ENCODE measurements at places on chromosomes 3 and 15. TPM values are rescaled to one million over a fixed set of nuclear protein-coding genes. Genes with fewer than 3 reads are reported as not detected.

Gene SEMA3B
- 5.6 TPM for total RNA-seq

DNA sequence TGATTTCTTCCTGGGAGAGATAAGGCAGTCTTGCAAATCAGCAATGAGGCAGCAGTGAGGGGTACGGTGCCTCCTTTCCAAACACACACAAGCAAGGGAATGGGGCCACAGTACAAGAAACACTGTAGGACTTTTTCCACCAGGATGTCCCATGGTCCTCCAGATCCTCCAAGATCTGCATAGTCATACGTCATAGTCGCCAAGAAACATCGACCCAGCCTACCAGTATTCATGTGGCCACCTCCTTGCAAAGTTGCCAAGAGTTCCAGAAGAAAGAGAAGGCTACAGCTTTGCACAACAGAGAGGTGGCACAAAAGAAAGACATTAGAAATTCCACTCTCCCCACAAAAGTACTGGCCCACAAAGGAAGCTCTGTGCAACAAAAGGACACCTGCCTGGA is 257.9 kb downstream of the CTNNB1 start:
- DNase-seq: no peak

Gene PPP2R3A
- 15.1 TPM for total RNA-seq

DNA sequence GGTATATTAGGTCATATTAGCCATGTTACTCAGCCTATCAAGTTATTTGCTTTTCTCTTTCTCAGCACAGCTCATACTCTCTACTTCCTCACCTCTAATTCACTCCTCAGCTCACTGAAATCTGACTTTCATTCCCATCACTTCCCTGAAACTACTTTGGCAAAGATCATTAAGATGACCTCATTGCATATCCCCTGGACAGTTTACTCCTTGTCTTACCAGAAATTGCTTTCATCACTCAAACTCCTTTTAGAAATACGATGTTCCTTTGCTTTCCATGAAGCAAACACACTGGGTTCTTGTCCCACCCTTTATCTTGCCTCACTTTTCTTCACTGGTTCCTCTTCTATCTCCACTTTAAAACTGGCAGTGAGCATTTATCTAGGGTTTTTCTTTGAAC is 354.4 kb downstream of the TUSC7 start:
- DNase-seq: no peak

Gene SLC24A1
- total RNA-seq: 3.8 TPM

DNA sequence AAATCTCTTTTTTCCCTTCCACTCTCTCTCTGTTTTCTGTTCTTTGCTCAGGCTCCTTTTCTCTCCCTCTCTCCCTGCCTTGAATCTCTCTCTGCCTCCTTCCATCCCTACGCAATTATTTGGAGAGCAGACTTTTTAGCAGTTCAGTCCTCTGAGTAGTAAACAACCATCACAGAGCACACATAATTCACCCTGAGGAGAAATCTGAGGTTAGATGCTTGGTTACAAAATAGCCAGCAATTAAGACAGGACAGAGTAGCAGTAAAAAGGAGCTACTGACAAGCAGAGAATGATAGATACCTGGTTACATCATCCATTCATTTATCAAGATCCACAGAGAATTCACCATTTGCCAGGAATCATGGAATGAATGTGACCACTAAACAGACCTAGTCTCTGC is 25.5 kb downstream of the SLC9A9 start:
- DNase-seq: no peak

- DNase-seq: no peak
Observed at GRCh38 chr15:46855388-46855787, 861.9 kb upstream of the SEMA6D start.

GRCh38 chr3:164730815-164731360 is 347.4 kb downstream of the SI start:
- no peak for DNase-seq

- no peak for DNase-seq
Observed at GRCh38 chr3:33993631-33994030, 195.2 kb downstream of the PDCD6IP start.

- DNase-seq: no peak
Observed at GRCh38 chr15:54576298-54576935, 598.2 kb downstream of the UNC13C start.

Gene CD96
- 4.2 TPM for total RNA-seq

DNA sequence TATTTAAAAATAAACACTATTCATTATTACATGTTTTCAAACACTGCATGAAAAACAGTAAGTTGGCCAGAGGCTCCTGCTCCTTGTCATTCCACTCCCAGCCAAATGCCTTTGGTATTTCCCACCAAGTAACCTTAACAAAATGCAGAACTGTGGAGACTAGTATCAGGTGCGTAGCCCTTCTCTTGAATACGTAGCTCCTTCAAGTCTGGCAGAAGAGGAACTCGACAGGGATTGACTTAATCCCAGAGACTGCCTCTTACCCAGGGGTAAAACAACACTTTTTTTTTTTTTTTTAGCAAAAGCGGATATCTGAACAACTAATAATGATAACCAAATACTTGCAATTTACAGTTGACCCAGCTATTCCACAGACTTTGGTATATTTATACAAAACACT is 738 bp downstream of the COMMD2 start:
- DNase-seq: no peak

- no peak for DNase-seq
Observed at GRCh38 chr15:66623801-66624453, 58.1 kb upstream of the LCTL start.
